ENCODE measurements at places on chromosomes 7 and 10. TPM values are rescaled to one million over a fixed set of nuclear protein-coding genes. Genes with fewer than 3 reads are reported as not detected.

Gene SUV39H2
- total RNA-seq = 29.9 TPM

Gene OR2A1
- 0.37 TPM for total RNA-seq

Gene ANKRD1
- not detected for total RNA-seq

Gene LMBR1
- 218 TPM for total RNA-seq

Gene CYP2E1
- total RNA-seq = 9.6 TPM

Gene EXOC6
- 38.5 TPM for total RNA-seq

Gene AKR1B15
- 2.1 TPM for total RNA-seq

Gene GNG11
- 4.0 TPM for total RNA-seq

Gene BMI1
- 120 TPM for total RNA-seq

Gene CFAP69
- total RNA-seq = 18.0 TPM

DNA sequence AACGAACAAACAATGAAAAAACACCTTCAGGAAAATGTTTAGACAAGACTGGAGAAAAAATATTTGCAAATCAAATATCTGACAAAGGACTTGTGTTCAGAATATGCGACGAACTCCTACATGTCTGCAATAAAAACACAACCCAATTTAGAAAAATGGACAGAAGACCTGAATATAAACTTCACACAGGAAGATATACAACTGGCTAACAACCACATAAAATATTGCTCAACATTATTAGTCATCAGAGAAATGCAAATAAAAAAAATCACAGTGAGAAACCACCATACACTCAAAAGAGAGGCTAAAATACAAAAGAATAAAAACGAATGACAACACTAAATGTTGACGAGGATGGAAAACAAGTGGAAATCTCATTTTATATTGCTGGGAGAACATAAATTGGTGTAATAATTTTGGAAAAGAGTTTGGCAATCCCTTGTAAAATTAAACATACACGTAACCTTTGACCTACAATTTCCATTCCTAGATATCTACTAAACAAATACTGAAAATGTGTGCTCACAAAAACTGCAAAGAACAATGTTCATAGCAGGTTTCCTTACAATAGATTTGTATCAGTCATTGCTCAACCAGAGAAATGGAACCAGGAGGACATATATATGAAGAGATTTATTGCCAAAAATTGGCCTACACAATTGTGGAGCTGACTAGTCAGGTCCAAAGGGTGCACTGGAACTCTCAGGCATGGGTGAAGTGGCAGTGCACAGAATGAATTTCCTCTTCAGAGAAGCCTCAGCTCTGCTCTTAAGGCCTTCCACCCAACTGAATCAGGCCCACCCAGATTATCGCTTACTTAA, 82.9 kb upstream of the OGDHL start:
- DNase-seq = no peak

DNA sequence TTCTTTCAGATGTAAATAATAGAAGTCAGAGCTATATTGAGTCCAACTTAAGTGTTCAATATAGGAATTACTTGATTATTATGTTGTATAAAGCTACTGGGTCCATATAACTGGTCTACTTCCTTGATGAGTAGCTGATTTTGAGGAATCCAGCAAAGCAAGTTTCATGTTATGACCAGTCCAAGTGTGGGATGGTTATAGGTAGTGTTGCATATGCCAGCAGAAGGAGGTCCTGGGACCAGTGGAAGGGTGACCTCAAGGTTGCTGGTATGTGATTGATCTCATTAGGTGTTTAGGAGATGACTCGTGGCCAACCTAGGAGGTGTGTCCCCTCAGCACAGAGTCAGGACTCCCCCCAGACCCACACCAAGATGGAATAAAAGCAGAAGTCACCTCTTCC, 551.5 kb downstream of the KCNMA1 start:
- DNase-seq = no peak

GRCh38 chr7:16801111-16801542, 3.7 kb downstream of the AGR2 start:
- no peak for DNase-seq

DNA sequence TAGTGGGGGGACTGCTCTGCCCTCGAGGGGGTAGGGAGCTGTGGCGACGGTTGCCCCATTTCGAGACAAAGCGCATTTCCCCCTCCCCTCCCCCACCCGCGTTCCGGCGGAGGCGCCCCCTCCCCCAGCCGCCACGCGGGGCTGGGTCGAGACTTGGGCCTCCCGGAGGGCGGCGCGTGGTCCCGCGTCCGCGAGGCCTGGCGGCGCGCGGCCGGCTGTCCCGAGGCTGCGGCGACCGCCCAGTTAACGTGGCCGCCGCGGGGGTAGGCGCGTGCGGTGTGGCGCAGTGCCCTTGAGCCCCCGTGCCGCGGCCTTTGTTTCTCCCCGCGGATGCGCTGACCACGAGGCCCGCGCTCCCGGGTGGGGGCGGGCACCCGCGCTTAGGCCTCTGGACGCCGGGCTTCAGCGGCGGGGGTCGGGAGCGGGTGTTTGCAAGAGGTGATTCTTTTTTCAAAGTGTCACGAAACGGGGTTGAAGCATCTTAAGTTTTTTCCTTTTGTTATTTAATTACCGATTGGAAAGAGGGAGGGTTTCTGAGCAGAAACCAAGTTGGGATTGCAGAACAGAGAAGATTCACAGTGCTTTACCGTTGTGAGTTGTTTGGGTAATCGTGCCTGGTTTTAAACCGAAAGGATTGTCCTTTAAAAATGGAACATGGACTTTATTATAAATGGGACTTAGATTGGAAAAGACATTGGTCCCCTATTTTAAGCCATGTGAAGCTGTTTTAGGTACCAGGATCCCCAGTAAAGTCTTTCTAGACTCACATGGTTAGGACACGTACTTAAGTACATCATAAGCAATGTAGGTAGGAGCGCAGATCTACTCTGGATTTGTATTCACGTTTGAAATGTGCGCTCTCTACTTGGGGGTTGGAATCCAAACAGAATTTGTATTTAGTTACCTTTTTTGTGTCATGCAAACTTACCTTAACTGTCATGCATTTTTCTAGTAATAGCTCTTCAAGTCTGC, 760 bp downstream of the CBX3 start:
- peak; percentile 59 for DNase-seq

- DNase-seq = peak; percentile 24
Observed at GRCh38 chr10:77104459-77104980, 533.1 kb downstream of the KCNMA1 start.

DNA sequence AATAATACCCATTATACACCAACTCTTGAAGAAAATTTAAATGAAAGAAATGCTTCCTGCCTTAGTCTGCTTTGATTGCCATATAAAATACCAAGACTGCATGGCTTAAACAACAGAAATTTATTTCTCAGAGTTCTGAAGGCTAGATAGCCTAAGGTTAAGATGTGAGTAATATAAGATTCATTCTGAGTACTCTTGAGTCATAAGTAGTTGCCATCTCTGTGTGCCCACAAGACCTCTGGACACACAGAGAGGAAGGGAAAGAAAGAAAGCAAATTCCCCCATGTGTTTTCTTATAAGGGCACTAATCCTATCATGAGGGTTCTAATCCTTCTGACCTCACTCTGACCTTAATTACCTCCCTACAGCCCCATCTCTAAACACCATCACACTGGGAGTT, 201.2 kb downstream of the PTN start:
- no peak for DNase-seq

- DNase-seq = no peak
Observed at GRCh38 chr10:70742537-70743429, 42.4 kb downstream of the TBATA start.

- no peak for DNase-seq
Observed at GRCh38 chr7:32259931-32260596, 189.9 kb upstream of the PDE1C start.

GRCh38 chr7:128434413-128435326, 21.0 kb upstream of the HILPDA start:
- no peak for DNase-seq

- no peak for DNase-seq
Observed at GRCh38 chr10:30491204-30491915, 57.4 kb downstream of the MAP3K8 start.

- DNase-seq = no peak
Observed at GRCh38 chr7:33310546-33310945, 181.2 kb downstream of the BBS9 start.

GRCh38 chr7:132220060-132220459, 356.2 kb downstream of the PLXNA4 start:
- DNase-seq = no peak

GRCh38 chr10:44312401-44312800, 72.5 kb downstream of the CXCL12 start:
- DNase-seq = no peak

- DNase-seq = no peak
Observed at GRCh38 chr7:105591522-105591921, 10.2 kb upstream of the EFCAB10 start.

All from testis (tissue), 5 donors.